Globus pallidus (tissue), 1 donor: ENCODE measurements at places on chromosomes 11 and 22.

DNA sequence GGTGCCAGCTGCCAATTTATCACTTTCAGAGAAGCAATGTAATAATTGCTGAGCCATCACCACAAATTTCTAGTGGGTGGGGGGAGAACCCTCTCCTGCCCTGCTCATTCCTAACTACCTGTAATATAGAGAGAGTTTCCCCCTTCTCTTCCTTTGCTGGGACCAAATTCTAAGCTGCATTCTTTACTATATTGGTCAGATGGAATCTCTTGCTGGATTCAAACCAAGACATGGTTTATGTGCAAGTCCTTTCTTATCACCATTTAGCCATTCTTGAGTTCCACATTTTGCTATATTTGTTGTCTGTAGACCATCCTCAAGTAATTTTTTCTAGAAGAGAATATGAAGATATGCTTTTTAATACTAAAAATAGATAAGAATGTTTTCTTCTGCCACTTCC lies 452.1 kb downstream of the MN1 start:
- no peak for DNase-seq

- peak; percentile 88 for DNase-seq
Measured at GRCh38 chr11:128532572-128533091, 54.7 kb downstream of the ETS1 start.

DNA sequence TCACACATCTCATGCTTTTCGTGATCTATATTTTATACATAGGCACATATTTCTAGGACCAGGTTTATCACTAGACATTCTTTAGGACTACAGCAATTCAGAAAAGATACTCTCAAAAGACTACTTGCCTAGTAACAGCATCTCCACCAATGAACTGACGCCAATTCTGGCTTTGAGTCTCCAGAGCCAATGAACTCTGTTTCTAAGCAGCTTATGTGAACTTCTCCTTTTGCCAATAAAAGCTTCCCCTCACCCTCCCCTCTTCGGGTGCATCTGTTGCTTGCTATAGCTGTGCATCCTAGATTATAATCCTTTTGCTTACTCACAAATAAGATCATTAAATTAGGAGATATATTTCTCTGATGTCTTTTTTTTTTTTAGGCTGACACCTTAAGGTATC lies 11.4 kb upstream of the ANKK1 start:
- DNase-seq, result peak; percentile 33

GRCh38 chr11:104146421-104146820 lies 17.5 kb downstream of the PDGFD start:
- DNase-seq, result no peak

DNA sequence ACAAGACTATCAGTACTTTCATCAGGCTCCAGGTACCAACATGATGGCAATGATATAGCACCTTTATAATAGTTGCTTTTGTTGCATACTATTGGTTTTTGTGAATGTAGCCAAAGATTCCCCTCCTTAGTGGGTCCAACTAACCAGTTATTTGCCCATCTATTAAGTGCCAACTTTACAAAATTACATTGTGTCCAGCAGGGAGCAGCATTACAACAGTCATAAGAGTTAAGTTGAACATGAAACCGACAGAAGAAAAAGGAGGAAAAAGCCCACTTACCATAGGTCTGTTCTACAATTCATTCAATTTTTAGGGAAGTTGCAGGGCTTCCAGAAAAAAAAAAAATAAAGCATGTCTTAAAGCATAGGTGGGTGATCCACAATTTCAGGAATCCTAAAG lies 21.6 kb downstream of the IMMP1L start:
- DNase-seq, result peak; percentile 33

- no peak for DNase-seq
Measured at GRCh38 chr11:31767685-31768084, 43.4 kb downstream of the PAX6 start.

- DNase-seq, result peak; percentile 70
Measured at GRCh38 chr22:45537734-45538181, 35.1 kb downstream of the FBLN1 start.

- DNase-seq, result no peak
Measured at GRCh38 chr11:117525866-117526542, 198.3 kb downstream of the CEP164 start.

GRCh38 chr11:60926500-60926899 lies 2.2 kb downstream of the TMEM132A start:
- no peak for DNase-seq

- DNase-seq, result no peak
Measured at GRCh38 chr22:17303441-17303839, 65.8 kb upstream of the CECR2 start.

DNA sequence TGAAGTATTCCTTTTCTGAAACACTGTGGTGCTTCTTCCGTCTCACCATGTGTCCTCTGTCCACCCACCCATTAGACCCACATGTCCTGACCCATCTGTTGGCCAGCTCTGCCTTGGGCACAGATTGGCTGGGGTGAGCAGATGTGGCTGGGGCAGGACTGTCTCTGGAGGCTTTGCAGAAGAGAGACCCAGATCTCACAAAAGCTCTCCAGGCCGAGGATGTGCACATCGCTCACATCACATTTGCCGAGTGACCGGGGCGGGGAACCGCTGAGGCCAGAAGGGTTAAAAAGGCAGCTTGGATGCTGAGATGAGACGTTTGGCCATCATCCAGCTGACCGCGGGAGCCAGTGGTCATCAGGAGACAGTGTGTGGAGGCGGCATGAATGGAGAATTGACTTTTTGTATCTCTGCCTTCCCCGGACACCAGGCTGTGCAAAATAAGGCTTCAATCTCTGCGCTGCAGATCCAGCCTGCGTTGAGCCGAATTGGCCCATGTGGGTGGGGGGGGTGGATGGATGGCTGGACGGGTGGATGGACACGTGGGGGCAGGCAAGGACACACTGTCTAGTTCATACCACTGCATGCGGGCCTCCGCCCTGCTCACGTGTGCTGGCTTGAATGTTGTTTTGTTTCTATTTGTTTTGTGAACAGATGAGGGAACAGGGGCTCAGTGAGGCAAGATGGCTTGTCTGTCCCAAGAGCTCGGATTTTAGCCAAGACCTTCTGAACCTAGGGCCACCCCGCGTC lies 6.1 kb downstream of the IFITM10 start:
- DNase-seq, result peak; percentile 76

DNA sequence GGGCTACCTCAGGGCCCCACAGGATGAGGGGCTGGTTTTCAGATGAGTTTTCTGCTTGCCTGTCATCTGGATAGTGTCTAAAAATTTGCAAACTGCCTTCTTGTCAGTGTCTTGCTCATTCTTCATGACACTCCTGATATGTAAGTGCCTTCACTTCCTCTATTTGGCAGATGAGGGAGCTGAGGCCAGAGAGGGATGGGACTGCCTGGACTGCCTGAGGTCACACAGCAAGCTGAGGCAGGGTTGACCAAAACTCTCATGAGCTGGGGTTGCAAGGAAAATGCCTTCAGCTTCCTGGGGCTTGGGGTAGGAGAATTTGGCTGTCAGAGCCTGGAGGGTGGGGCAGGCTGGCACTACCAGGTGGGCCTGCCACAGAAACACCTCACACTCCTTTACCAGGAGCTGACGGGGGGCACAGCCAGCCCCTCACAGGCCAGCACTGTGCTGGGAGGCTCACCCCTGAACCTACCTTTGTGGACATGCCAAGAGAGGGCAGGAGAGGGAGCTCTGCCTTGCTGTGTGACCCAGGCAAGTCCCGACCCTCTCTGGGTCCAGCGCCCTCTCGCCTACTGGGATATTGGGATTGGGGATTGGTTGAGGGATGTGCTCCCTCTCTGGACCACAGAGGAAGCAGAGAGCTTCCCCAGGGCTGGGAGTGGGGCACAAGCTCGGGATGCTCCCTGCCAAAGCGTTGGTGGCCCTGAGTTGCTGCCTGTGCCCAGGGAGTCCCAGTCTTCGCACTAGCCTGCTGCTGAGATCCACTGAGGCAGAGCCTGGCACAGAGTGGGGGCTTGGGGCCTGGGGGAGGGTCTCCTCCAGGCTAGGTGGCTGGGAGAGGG lies 1.9 kb upstream of the P2RY6 start:
- DNase-seq, result no peak

DNA sequence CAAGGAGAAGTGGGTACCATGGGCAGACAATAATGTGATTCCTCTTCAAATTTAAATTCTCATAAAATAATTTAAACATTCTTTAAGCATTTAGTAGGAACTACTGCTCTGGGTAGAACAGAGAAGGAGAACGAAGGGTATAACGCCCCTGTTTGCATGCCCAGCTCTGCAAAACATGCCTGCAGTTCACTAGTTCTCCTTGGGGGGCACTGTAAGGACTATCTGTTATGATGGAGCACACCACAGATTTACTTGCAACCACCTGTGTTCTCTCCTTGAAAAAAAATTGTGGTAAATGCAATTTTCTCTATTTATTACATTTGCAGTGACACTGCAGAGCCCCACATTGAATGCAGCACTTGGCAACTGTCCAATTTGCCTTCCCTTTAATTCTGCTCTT lies 100.3 kb downstream of the GUCY1A2 start:
- DNase-seq, result no peak

- DNase-seq, result no peak
Measured at GRCh38 chr11:35525501-35526175, at the start of gene PAMR1. PAMR1 (minus strand) TSS chr11:35525616; CDS start chr11:35525585, 31 bp downstream.

DNA sequence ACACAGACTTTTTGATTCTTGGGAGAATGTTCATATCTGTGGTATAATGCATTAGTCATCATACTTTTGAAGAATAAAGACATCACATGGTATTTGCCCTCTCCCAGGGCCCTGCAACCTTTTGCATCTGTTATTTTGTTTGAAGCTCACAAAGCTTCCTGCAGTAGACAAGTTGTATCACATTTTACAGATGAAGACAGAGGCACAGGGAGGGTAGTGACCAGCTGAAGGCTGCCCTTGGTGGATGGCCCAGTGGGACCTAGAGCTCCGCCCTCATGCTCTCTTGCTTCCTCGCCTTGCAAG lies 66.4 kb downstream of the UBASH3B start:
- DNase-seq, result no peak

DNA sequence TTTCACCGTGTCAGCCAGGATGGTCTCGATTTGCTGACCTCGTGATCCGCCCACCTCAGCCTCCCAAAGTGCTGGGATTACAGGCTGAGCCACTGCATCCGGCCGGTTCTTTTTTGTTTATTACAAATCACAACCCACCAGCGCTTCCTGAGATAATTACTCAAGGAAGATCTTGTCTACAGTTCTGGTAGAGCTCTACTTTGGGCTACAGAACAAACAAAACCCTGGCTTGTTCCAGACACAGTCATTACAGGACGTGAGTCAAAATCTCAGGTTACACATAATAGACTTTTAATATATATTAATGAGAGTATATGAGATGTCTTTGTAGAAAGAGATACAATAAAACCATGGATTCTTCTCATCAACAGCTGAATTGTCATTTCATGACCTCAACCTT lies 42.8 kb upstream of the NUP50 start:
- DNase-seq, result no peak

DNA sequence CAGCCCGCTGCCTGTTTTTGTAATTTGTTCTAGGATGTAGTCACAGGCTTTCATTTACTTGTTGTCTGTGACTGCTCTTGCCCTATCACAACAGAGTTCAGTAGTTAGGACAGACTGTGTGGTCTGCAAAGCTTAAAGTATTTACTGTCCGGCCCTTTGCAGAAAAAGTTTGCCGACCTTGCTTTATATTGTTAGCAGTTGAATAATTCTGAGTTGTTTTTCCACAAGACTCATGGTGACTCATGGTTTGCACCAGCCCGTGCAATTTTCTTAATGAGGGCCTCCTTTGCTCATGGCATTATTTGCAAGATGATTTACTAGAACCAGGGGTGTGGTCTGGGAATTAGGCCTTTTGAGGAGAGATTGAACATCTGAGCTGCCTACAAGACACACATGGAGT lies 110.6 kb downstream of the SCN3B start:
- DNase-seq, result no peak

DNA sequence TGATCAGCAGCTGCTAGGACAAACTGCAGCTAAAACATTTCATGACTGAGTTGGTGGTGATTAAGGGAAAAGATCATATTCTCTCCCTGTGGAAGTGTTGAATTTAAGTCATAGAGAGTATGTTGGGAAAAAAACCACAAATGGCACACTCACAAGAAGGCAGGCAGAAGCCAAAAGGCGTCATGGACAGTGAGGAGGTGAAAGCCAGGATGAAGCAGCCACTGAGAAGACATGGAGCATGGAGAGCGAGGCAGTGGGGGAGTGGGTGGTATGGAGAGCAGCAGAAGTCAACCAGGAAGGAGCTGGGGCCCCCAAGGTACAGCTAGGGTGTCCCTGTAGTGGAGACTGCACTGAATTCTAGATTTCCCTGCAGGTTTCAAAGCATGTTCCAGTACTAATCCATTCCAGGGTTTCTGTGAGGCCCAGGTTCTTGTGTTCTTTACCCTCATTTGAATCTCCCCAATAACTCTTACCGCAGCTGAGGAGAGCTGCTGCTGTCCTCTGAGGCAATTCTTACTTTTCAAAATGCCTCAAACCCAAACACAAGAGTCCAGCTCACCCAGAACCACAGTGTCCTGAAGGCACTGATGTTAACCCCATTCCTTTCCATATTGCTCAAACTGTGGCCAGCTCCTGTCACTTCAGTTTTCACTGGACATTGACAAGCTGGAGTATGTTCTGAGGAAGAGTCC lies 191.8 kb upstream of the E2F8 start:
- DNase-seq, result no peak

DNA sequence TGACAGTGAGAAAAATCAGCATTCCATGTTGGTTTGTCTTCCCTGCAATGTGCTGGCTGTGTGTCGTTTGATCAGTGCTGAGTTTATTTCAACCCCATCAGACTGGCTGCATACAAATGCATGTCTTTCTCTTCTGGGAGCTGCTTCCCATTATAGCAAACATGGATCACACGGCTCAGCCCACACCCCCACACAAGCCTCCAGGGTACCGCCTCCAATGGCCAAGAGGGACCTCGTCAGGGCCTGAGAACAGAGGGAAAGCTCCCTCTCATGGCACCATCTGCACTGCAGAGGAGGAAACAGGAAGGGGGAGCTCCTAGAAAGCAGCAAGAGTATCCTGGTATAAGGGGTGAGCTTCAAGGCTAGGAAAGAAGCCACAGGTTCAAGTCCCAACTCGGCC lies 214.2 kb downstream of the LARGE1 start:
- no peak for DNase-seq

- no peak for DNase-seq
Measured at GRCh38 chr11:1297576-1298473, 11.6 kb downstream of the TOLLIP start.

DNA sequence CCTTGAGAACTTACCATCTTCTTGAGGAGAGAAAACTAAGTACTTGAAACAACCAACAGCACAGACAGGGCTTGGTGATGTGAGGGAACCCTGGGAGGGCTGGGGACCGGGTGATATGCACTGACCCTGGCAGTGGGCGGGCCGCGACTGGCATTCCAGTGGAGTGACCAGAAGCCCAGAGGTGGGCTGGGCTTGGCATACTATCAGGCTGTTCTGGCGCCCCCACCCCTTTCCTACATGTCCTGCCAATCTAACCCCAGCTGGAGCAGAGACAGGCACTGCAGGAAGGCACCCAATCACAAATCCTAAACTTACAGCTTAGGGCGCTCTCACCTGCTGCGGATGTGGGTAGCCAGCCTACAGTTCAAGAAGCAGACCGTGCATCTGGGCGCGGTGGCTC lies 54.0 kb upstream of the GCAT start:
- no peak for DNase-seq

- peak; percentile 73 for DNase-seq
Measured at GRCh38 chr11:117807482-117808327, 10.7 kb upstream of the DSCAML1 start.
